ENCODE measurements at places on chromosomes 11 and 22. TPM values are rescaled to one million over a fixed set of nuclear protein-coding genes. Genes with fewer than 3 reads are reported as not detected.

GRCh38 chr11:38402063-38402462, 1804.0 kb upstream of the RAG2 start:
- no peaks in the 10 kb centered on the region for H3K4me1 ChIP-seq
- no peaks in the 10 kb centered on the region for H3K27me3 ChIP-seq
- H3K36me3 ChIP-seq = no peaks in the 10 kb centered on the region
- no peak for DNase-seq
- H3K4me3 ChIP-seq = no peak overlapping the region

Gene FAT3
- total RNA-seq = not detected

- no peaks in the 10 kb centered on the region for H3K4me1 ChIP-seq
- no peak for DNase-seq
- no peak overlapping the region for H3K27ac ChIP-seq
- no peak overlapping the region for H3K4me3 ChIP-seq
These were observed 29.2 kb downstream of the CDPF1 start for GRCh38 chr22:46220921-46221320.

Gene TBC1D10A
- total RNA-seq = 11.1 TPM

Gene AMPD3
- total RNA-seq = 13.4 TPM

DNA sequence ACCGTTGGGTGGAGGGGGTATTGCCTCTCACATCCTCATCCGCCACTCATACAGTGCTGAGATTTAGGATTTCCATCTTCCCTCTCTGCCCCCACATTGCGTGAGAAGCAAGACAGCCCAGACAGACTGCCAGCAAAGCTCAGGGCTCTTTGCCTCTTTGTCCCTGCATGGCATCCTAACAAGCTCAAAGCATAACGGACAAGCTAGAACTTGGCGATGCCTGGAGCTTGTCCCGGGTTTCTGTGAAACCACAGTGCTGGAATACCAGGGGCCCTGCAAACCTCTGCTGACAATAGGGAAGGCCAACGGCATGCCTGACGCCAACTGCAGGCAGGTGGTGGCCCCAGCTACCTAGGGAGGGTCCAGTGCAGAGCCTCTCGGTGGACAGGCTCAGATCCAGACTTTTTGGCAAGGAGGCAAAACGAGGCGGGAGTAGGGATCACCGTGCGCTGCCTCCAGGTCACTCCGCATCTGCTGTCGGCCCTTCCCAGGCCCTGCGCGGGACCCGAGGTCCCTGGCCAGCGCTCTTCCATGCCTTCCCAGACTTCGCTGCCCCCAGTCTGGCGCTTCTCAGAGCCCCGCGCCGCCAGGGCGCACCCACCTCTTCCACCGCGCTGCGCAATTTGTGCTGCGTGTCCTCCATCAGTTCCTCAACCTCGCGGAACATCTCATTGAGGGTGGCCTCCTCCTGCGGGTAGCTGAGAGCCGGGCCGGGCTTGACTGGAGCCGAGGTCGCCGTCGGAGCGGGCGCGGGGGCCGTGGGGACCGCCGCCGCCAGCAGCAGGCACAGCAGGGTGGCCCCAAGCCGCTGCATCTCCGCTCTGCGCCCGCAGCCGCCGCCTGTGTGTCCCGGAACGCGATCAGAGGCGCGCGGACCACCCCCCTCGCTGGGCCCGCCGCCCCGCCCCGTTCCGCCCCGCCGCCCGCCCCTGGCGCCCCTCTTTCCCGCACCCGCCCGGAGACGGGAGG, at the start of gene DKK3:
TSS of gene DKK3 (minus strand) at position 858 of the 969 bp plus-strand sequence. CDS start at position 814, 44 bp downstream.
- peak within 1 kb of the TSS; percentile 63 for H3K27ac ChIP-seq
- H3K36me3 ChIP-seq = peaks cover 10% of the 10 kb centered on the region
- H3K4me1 ChIP-seq = peaks cover 12% of the 10 kb centered on the region
- no peaks in the 10 kb centered on the region for H3K27me3 ChIP-seq
- H3K4me3 ChIP-seq = peak within 1 kb of the TSS; percentile 95

GRCh38 chr11:110335358-110335757, 38.9 kb upstream of the RDX start:
- DNase-seq = no peak
- no peaks in the 10 kb centered on the region for H3K36me3 ChIP-seq
- H3K27me3 ChIP-seq = no peaks in the 10 kb centered on the region

Gene TMPRSS13
- total RNA-seq = 53.1 TPM

Gene ZFPL1
- total RNA-seq = 44.5 TPM

DNA sequence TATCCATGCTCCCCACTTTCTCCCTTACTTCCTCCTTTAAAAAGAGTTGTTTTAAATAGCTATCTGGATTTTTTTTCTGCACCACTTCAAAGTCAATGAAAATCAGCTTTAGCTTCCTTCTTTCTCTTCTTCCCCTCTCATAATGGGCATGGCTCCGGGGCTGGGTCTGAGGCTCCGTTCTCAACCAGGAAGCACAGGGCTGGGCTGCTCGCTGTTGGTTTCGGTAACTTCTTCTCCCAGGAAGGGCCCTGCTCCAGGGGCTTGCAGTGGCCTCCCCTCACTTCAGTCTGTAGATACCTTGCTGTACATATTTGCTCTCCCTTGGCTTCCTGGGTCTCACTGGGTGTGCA, 23.8 kb downstream of the MICAL2 start:
- H3K27ac ChIP-seq = peak overlapping the region; percentile 77
- no peak for DNase-seq
- H3K27me3 ChIP-seq = no peaks in the 10 kb centered on the region
- H3K4me1 ChIP-seq = peaks cover 41% of the 10 kb centered on the region

Gene LRRC56
- total RNA-seq = 4.4 TPM

DNA sequence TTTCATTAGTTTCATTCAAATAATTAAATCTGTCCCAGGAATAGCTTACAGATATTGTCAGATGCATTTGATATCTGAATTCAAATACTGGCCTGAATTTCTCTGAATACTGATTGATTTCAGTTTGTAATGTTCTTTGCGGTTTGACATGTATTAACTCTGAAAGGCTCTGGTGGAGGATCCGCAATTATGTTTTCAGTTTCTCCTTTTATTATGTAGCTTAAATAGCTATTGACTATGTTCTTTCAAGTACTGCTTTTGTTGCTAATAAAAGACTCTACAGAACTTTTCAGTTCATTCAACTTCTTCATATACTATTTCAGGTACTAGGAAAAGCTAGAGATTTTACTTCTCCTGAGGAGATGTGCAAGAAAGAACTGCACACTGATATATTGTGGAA, 2085.4 kb upstream of the RAG2 start:
- no peak overlapping the region for H3K27ac ChIP-seq
- no peaks in the 10 kb centered on the region for H3K4me1 ChIP-seq
- H3K4me3 ChIP-seq = no peak overlapping the region
- H3K36me3 ChIP-seq = no peaks in the 10 kb centered on the region
- H3K27me3 ChIP-seq = no peaks in the 10 kb centered on the region

- DNase-seq = no peak
- no peaks in the 10 kb centered on the region for H3K27me3 ChIP-seq
- H3K4me1 ChIP-seq = peaks cover 14% of the 10 kb centered on the region
- H3K36me3 ChIP-seq = no peaks in the 10 kb centered on the region
- no peak overlapping the region for H3K27ac ChIP-seq
These were observed 575 bp downstream of the MFNG start for GRCh38 chr22:37485395-37486223.

GRCh38 chr11:130583801-130584211, 135.4 kb downstream of the ADAMTS15 start:
- H3K4me3 ChIP-seq = no peak overlapping the region
- no peaks in the 10 kb centered on the region for H3K4me1 ChIP-seq
- no peaks in the 10 kb centered on the region for H3K27me3 ChIP-seq
- no peak for DNase-seq

Gene CCDC81
- 1.1 TPM for total RNA-seq

DNA sequence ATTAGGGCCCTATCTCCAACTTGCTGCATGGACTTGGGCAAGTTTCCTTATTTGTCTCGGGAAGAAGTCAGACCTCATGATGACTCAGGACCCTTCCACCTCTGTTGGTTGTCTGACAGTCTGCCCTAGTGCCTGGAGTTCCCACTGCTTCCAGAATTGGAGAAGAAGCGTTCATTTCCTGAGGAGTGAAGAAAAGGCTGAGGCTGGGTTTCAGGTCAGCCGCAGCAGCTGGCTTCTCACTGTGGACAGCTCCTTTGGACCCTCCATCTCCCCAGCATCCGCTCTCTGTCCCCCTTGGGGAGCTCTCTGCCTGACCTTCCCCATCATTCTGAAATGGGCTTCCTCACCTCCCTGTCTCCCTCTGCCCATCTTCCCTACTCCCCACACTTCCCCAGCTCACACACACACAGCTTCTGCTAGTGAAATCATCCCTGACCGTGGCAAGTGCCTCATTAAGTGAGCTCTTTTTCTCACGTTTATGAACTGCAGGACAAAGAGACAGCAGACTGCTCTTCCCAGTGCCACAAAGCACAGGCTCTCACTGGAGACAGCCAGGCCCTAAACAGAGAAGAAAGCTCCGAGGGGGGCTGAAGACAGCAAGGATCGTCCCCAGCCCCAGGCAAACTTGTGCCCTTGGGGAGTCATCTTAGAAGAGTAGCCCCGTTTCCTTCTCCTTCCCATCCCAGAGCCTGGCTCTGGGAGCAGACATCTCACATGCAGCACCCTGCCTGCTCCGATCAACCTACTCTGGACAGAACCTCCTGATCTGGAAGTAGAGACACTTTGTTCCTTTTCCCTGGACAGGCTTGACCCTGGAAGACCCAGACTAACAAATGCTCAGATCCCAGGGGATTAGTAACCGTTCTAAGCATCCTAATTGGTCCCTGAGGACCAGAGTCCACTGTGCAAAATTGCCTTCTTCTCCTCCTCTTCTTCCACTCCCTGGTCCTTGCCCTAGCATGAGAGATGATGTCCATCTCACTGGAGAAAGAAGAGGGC, 157.9 kb downstream of the FEZ1 start:
- no peak for DNase-seq
- no peak overlapping the region for H3K4me3 ChIP-seq
- H3K4me1 ChIP-seq = no peaks in the 10 kb centered on the region
- no peaks in the 10 kb centered on the region for H3K27me3 ChIP-seq

- DNase-seq = no peak
- H3K27me3 ChIP-seq = no peaks in the 10 kb centered on the region
- H3K4me3 ChIP-seq = no peak overlapping the region
- peaks cover 42% of the 10 kb centered on the region for H3K4me1 ChIP-seq
- no peak overlapping the region for H3K27ac ChIP-seq
These were observed 152.8 kb upstream of the RASSF10 start for GRCh38 chr11:12856338-12856737.

Gene MMP12
- not detected for total RNA-seq

Gene RASSF10
- 0.91 TPM for total RNA-seq

GRCh38 chr11:93073026-93073425, 103.6 kb downstream of the MTNR1B start:
- no peaks in the 10 kb centered on the region for H3K27me3 ChIP-seq
- H3K4me1 ChIP-seq = no peaks in the 10 kb centered on the region
- no peak overlapping the region for H3K27ac ChIP-seq
- no peak overlapping the region for H3K4me3 ChIP-seq
- H3K36me3 ChIP-seq = no peaks in the 10 kb centered on the region

Gene FGF4
- not detected for total RNA-seq

- H3K27ac ChIP-seq = no peak overlapping the region
- H3K36me3 ChIP-seq = no peaks in the 10 kb centered on the region
- no peak overlapping the region for H3K4me3 ChIP-seq
- H3K27me3 ChIP-seq = no peaks in the 10 kb centered on the region
These were observed 18.4 kb downstream of the OR2AT4 start for GRCh38 chr11:75078233-75078632.

Data from Caco-2 (cell line).